ENCODE measurements at places on chromosomes 4 and X.

GRCh38 chr4:59122626-59123025 lies 2012.4 kb upstream of the IGFBP7 start:
- DNase-seq = no peak

DNA sequence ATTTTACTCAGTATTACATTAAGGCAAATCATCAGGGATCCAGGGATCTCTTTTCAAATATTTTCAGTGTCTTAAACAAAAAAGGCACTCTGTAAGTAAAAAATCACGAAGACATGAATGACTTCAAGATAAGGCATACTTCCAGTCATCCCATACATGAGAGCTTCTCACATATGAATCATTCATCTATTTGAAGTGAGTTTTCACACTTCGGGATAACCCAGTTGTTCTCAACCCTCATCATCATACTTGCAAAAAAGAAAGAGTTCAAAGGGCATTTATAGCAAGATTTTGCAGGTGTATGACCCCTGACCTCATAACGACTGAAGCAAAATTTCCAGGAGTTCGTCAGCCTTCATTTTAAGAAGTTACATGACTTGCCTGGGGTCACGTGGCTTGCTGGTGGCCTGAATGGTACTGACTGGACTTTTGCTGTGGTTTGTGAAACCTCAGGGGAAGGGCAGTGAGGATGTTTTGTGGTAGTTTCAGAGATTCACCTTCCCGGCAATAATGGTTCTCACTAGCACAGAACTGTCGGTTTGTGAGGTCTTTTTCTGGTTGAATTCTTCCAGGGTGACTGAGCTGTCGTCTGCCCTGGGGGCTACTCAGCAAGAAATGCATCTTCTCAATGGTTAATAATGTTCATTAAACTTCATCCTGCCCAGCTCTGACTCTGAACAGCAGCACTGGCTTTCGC lies 115.8 kb upstream of the SHISA3 start:
- DNase-seq = no peak

- DNase-seq = no peak
Measured at GRCh38 chrX:74419864-74420195, 1.5 kb upstream of the SLC16A2 start.

GRCh38 chr4:108370291-108371141 lies 201.8 kb upstream of the LEF1 start:
- DNase-seq = no peak

GRCh38 chr4:111512081-111512783 lies 633.0 kb upstream of the FAM241A start:
- DNase-seq = no peak

GRCh38 chr4:165631208-165631894 lies 241.7 kb upstream of the TLL1 start:
- DNase-seq = no peak

DNA sequence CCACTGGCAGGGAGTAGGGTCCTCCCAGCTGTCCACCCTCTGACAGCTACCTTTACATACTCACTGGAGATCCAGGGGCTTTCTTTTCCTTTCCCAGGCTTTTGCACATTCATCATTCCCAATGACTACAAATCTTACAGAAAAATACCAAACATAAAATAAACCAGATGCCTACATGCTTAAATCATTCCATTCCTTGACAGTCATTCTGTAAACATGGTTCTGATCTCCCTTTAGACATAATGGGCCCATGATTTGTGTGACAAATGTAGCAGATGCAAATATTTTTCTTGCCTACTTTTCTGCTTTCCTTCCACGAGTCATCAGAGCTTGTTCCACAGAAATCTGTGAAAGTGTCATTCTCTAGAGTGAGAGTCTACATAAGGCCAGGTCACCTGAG lies 207.0 kb downstream of the IDS start:
- DNase-seq = no peak

DNA sequence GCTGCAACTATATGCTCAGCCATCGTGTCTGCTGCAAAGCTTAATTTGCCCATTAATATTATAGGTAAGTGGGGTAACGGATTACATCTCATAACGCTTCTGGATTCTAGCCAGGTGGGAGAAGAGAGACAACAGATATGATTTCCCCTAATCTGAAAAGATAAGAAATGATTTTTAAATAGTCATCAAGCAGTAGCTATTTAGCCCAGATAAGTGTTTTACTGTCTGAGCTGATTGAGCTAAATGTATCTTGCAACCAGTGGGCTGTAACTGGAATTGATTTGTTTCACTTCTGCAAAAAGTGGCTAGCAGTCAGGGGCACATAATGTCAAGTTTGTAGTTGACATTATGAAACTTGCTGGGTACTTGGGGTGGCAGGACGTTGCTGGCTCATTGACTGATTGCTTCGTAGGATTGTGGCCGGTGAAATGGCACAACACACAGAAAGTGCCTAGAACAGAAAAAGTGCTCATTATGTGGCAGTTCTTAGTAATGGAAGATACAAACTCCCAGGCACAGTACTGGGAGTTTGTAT lies 18.5 kb downstream of the LAP3 start:
- DNase-seq = no peak

DNA sequence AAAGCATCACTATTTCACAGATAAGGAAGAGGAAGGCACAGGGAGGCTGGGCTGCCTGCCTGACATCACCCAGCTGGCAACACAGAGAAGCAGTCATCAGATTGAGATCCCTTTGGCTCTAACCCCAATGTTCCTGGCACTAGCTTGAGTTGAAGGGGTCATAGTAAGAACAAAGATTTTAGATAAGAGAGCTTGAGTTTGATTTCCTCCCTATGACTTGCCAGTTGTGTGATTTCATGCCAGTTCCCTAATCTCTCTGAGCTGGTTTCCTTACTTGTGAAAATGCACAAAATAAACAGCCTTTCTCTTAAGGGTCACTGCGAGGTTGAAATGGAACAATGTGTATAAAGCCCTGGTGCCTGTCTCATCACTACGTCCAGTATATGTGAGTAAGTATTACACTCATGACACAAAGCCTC lies 475.4 kb upstream of the HS3ST1 start:
- no peak for DNase-seq

DNA sequence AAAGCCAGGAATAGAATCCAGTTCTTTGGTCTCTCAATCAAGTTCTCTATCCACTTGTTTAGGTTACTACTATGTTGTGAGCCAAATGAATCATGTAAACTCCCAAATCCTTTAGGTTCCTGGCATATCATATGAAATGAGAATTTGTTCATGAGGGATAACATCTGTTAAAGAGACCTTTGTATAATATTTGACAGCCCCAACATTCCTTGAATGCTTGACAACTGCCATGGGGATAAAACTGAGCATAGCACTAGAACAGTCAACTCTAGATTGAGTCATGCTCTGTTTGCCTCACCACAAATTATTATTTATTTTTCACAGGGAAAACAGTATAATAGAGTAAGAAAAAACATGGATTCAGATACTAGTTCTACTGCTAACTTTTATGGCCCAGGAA lies 93.3 kb downstream of the NAA11 start:
- no peak for DNase-seq

GRCh38 chr4:153082322-153083301 lies 121.6 kb upstream of the TRIM2 start:
- DNase-seq = no peak

DNA sequence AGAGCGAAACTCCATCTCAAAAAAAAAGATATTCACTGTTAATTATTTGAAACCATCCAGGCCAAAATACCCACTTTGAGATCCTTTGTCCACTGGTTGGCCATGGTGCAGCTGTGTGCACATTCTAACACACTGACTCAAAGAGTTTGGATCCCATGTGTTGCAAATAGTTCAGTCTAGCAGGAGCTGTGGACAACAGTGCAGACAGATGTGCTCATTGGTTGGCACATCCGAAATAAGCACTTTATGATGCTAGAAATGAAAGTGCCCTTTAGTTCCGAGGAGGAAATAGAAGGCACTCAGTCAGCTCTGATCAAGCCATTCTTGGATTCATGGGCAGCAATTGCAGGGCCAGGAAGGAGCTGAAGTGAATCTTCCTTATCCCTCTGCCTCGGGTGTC lies 63.0 kb upstream of the TMEM150C start:
- DNase-seq = no peak

GRCh38 chrX:15600049-15600448 lies 711 bp downstream of the ACE2 start:
- DNase-seq = no peak
